ENCODE measurements at places on chromosomes 4 and X. TPM values are rescaled to one million over a fixed set of nuclear protein-coding genes. Genes with fewer than 3 reads are reported as not detected.

Gene GPR78
- not detected for polyA plus RNA-seq

- no peaks in the 10 kb centered on the region for H3K36me3 ChIP-seq
- no peaks in the 10 kb centered on the region for H3K4me1 ChIP-seq
- no peak for DNase-seq
- no peak overlapping the region for H3K4me3 ChIP-seq
- peaks cover 22% of the 10 kb centered on the region for H3K27me3 ChIP-seq
- H3K27ac ChIP-seq, result no peak overlapping the region
These were observed 11.6 kb upstream of the USP46 start for GRCh38 chr4:52670739-52671138.

DNA sequence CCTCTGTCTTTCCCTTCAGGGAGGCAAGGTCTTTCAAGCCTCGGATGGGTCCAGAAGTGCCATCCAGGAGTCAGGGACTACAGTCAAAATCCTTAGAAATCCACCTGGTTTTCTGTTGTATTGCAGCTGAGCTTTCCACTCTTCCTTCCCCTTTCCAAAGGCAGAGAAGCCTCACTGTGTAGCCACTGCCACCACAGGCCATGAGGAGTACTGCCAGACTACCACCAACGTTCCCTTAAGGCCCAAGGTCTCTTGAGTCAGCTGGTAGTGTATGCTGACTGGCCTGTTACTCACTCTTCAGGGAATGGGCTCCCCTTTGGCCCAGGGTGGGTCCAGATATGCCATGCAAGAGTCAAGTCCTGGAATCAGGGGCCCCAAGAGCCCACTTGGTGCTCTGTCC, 1454.1 kb downstream of the PCDH19 start:
- H3K36me3 ChIP-seq, result no peaks in the 10 kb centered on the region
- no peaks in the 10 kb centered on the region for H3K27me3 ChIP-seq
- DNase-seq, result no peak
- no peak overlapping the region for H3K27ac ChIP-seq
- H3K4me3 ChIP-seq, result no peak overlapping the region
- no peaks in the 10 kb centered on the region for H3K4me1 ChIP-seq

- H3K4me3 ChIP-seq, result peak overlapping the region; percentile 50
- H3K4me1 ChIP-seq, result peaks cover 99% of the 10 kb centered on the region
- no peaks in the 10 kb centered on the region for H3K27me3 ChIP-seq
- peaks cover 16% of the 10 kb centered on the region for H3K36me3 ChIP-seq
- H3K27ac ChIP-seq, result peak overlapping the region; percentile 80
- DNase-seq, result no peak
These were observed 17.2 kb downstream of the RHOH start for GRCh38 chr4:40214038-40214437.

- no peak overlapping the region for H3K27ac ChIP-seq
- H3K27me3 ChIP-seq, result no peaks in the 10 kb centered on the region
- DNase-seq, result no peak
These were observed 144.3 kb upstream of the PAQR3 start for GRCh38 chr4:79083406-79084010.

GRCh38 chrX:103250977-103251376, 4.0 kb downstream of the TCEAL8 start:
- no peak overlapping the region for H3K27ac ChIP-seq
- peaks cover 12% of the 10 kb centered on the region for H3K4me1 ChIP-seq
- no peaks in the 10 kb centered on the region for H3K36me3 ChIP-seq
- H3K27me3 ChIP-seq, result no peaks in the 10 kb centered on the region
- no peak overlapping the region for H3K4me3 ChIP-seq
